ENCODE measurements at places on chromosomes 5 and 9.
A peak's percentile ranks its signal among the peaks of the same experiment; 100 is the strongest.

- no peak for DNase-seq
These were observed 4.2 kb upstream of the DPM2 start for GRCh38 chr9:127941961-127942215.

DNA sequence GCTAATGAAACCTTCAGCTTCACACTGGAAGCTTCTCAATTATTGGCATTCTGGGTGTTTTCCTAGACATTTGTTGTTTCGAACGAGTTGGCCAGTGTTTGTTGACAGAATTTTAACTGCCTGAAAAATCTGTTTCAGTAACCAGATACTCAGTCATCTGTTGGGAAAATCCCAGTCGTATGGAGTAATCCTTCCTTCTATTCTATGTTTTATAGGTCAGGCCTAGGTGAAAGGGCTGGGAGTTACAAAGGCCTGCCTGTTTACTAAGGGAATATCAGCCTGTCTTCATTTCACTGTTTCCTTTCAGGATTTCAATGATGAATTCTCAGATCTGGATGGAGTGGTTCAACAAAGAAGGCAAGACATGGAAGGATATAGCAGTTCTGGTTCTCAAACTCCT is 59.9 kb downstream of the GRAMD2B start:
- no peak for DNase-seq

DNA sequence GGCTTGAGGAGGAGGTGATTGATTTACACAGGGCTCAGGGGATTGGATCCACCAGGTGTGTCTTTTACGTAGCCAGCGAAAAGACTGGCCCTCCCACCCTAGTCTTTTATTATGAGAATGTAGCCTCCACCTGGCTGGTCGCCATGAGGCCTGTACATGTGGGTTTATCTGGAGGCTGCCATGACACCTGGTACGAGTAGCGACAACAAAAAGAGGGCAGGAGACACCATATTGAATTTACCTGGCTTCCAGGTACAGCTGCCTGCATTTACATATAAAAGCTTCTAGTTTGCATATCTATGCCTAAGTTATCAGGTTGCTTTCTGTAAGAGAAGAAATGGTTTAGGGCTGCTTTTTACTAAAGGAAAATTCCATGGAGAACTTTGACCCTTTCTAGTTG is 1173.7 kb upstream of the SEMA6A start:
- DNase-seq = no peak

DNA sequence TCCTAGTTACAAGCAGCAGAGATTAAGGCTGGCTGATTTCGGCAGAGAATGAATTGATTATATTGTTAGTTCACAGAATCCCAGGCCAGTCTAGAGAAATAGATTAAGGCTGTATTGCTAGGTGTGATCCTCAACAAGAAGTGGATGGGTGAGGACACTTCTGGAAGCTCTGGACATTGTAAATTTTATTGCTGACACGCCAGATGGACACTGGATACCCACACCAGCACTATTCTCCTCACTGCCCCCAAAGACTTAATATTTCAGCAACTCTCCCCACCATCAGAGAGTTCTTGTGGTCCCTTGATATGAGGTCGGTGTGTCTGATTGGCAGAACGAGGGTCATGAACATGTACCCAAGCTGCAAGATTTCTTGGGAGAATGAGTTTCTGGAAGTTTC is 171.6 kb upstream of the EGFLAM start:
- DNase-seq = no peak

- no peak for DNase-seq
These were observed 5.7 kb downstream of the LCN1 start for GRCh38 chr9:135526730-135527571.

GRCh38 chr9:9523476-9524139 is 1089.2 kb downstream of the PTPRD start:
- no peak for DNase-seq

DNA sequence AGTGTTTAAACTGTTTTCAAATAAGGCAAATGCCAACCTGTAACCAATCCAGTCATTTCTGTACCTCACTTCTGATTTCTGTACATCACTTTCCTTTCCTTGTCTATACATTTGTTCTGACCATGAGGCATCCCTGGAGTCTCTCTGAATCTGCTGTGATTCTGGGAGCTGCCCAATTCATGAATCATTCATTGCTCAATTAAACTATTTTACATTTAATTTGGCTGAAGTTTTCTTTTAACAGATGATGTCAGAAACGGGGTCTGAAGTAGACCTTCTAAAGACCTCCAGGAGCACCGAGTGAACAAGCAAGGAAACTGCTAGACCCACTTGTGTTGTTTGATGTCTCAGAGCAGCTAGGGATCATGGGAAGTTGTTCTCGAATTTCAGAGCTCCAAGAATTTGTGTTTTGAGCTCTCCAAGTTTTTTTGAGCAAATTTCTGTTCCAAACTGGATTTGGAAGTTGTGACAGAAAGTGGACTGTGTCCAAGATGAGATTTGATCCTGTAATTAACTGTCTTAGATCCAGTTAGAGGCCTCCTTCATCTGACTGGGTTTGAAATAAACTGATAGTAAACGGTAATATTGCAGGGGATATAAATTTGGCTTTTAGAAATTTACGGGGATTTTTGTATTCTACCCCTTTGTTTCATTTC is 490.8 kb upstream of the ST8SIA4 start:
- no peak for DNase-seq

DNA sequence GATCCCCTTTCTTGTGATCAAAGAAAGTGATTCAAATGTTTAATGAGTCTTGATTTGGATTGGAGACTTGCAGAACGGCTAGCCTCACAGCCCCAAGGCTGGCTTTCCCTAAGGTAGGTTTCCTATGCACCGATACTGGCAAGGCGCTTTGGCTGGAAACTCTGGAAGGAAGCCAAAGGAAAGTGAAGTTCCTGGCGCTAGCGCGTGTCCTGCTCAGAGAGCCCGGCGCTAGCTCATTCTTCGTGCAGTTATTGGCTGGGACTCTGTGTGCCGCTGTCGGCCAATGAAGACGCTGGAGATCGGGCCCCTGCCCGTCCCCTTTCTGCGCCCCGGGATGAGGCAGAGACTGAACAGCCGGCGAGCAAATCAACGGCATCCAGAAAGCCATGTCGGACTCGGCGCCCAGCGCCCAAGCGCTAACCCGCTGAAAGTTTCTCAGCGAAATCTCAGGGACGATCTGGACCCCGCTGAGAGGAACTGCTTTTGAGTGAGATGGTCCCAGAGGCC is at the start of gene PCDHGC3:
TSS of gene PCDHGC3 (plus strand) at position 342 of the 507 bp plus-strand sequence. CDS start at position 493, 151 bp downstream.
- DNase-seq = peak; percentile 95

DNA sequence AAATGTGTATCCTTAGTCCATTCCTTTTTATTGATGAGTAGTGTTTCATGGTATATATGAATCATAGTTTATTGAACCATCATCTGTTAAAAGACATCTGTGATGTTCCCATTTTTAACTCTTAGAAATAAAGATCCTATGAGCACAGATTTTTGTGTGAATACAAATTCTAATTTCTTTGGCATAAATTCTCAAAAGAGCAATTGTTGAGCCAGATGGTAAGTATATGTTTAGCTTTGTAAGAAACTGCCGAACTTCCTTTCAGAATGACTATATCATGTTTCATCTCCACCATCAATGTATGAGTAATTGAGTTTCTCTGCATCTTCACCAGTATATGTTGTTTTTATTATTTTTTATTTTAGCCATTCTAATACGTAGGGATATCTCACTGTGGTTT is 526.4 kb downstream of the CDH10 start:
- DNase-seq = no peak

DNA sequence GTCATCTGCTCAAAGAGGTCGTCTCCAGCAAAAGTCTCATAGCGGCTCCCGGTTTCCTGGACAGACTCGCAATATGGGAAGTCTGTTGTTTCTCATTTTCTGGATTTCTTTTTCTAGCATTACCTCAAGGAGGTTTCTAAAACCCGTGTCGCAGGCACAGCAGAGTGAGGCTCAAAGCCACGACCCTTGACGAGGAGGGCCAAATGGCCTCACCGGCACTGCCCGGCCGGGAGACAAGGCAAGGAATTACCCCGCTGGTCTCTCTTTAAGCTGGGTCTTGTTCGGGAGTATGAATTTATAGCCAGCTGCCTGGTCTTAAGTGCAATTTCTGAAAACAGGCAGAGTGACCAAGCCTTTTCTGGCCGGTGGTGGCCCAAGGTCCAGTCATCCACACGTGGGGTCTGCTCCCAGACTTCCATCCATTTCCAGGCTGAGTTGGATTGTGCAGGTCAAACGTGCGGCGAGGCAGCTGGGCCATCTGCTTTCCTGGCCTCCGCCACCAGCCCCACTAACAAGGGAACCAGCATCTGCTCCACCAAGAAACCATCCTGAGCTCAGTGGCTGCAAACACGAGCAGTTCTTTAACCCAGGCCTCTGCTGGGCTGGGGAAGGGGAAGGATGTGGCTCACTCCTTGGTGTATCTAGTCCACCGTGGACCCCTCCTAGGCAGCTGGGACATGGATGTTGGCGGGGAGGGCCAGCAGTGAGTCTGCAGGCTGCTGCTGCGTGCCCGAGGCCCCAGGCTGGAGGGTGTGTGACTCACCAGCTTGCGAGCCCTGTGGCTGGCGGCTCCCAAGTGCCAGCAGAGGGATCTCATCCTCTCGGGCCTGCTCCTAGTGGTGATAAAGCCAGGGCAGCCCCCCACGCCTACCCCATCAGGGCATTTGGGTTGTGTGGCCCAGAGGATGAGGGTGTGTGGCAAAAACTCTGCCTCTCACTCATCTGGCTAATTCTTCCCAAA is 55.6 kb upstream of the COL5A1 start:
- peak; percentile 67 for DNase-seq

GRCh38 chr5:156475182-156476157 is 148.5 kb downstream of the SGCD start:
- no peak for DNase-seq

DNA sequence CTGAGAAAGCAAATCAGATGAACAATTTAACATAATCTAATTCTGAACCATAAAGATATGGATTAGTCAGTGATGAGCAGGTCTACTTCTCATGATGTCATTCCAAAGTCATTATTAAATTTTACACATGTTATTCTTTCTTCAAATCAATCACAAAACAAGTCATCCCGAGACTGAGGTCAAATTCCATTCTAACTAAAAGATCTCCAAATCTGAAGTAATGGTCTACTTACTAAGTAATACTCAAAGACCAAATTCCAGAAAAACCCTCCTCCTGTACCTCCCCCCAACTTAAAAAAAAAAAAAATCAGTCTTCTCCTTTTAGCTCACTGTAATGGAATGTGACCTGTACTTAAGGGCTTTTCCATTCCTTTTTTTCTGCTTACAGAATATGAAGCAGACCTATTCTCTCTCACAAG is 4.7 kb downstream of the PFDN1 start:
- peak; percentile 87 for DNase-seq

Measured in NCI-H226 (cell line).